ENCODE measurements at places on chromosomes 2 and 18.

- no peak for DNase-seq
Measured at GRCh38 chr2:188974164-188974563, at the start of gene COL3A1. Gene COL3A1 (plus strand): TSS chr2:188974373. CDS start chr2:188974490, 117 bp downstream.

DNA sequence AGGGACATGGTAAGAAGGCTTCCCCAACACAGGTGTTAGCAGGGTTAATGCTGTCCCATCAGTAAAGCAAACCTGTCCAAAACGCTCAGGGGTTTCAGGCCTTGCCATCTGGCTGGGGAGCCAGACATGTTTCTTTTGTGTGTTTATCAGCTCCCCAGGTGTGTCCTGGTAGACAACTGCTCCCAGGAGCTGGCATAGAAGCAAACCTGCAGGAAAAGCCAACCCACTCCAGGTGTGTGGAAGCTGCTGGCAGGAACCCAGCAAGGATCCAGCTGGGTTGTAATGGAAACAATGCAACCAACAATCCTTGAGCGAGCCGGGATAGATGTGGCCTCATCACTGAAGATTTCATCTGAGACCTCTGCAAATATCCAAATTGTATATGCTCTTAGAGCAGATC lies 123.1 kb downstream of the RAB3GAP1 start:
- no peak for DNase-seq

GRCh38 chr18:11944252-11944651 lies 36.1 kb upstream of the MPPE1 start:
- DNase-seq, result no peak

DNA sequence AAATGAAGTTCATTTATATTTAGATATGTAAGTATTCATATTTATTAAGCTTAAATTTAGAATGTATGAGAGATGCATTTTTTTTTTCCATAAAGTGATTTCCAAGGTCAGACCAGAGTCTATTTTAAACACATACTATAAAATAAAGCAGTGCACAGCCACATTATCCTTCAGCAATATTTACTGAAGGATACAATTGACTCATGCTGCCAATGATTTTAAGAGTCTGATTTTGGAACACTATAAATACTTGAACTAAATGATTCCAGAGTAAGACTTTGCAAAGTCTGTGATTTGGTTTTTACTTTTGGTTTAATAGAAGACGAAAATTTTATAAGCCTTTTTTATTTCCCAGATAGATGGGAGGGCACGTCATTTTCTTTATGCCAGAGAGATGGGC lies 107.1 kb downstream of the EPHA4 start:
- no peak for DNase-seq

GRCh38 chr18:63373161-63373560 lies 6.2 kb upstream of the KDSR start:
- no peak for DNase-seq

DNA sequence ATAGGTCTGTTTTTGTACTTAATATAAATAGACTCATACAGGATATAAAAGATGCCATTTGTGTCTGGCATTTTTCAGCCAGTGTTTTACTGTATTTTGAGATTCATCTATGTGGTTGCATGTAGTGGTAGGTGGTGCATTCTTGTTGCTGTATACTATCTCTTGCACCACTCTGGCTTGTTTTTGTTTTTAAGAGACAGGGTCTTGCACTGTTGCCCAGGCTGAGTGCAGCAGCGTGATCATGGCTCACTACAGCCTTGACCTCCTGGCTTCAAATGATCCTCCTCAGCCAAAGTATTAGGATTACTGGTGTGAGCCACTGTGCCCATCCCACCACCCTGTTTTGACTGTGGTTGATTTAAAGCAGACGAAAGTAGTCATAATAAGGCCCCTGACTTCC lies 12.6 kb downstream of the HK2 start:
- DNase-seq, result no peak

DNA sequence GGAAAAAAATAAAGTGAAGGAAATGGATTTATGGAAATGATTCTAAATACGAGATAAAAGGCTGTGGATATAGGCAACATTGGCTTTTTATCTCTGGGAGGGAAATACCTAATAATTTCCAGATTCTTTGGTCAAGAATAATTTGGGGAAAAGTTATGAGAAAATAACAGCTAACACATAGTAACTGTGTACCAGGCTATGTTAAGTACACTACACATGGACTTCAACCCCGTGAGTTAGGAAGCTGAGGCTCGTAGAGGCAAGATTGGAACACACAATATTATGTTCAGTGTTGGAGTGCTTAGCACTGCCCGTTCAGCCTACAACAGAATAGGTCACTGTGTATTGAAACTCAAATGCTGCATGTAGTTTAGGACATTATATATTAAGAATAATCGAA lies 34.3 kb upstream of the GPD2 start:
- no peak for DNase-seq

DNA sequence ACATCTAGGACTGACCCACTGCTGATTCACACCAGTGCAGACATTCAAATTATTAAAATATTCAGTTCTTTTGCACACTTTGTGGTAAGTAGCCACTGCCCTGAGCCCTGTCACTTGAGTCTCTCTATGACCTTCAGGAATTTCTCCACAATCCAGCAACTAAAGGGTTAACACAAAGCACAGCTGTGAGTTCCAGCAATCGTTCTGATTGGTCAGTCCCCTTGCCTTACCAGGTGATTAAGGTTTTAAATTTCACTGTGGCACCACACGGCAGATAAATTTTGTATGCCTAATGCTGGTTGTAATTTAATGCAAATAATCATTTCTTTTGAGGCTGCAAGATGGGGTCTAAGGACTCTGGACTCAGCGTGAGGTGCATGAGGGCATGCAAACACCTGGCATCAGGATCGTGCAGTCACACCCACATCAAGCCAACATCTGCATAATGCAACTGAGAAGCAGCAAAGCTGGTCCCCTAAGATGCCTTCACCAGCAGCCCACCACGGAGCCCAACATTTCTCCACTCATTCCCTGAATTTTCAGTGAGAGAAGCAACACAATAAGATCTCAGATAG lies 36.6 kb downstream of the SLC14A1 start:
- no peak for DNase-seq

- no peak for DNase-seq
Measured at GRCh38 chr18:48934723-48935432, 15.9 kb downstream of the SMAD7 start.

DNA sequence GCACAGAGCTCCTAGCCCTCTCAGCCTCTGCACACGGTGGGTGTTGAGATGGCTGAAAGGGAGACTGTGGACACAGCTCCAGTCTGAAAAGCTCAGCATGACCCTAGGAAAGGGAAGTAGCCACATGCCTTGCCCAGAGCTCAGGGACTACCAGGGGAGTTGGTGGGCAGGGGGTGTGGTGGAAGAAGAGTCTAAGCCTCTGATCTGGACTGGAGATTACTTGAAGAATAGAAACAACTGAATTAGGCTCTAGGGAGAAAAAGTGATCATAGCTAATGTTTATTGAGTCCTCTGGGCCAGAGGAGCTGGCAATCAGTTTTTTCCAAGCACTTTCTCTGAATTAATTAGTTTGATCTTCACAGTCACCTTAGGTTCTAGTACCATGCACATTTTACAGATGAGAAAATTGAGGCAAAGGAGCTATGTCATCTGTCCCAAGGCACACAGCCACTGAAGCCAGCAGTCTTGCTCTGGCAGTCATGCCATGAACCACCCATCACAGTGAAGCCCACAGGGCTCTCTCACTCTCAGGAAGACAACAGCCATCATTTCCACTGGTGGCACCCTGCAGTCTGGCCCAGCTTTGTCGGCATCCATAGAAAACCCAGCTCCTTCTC lies 10.3 kb downstream of the SDC1 start:
- no peak for DNase-seq

GRCh38 chr2:24889221-24889620 lies 30.8 kb downstream of the ADCY3 start:
- DNase-seq, result no peak
